HFF-Myc (cell line): ENCODE measurements at places on chromosomes 5 and 9.

DNA sequence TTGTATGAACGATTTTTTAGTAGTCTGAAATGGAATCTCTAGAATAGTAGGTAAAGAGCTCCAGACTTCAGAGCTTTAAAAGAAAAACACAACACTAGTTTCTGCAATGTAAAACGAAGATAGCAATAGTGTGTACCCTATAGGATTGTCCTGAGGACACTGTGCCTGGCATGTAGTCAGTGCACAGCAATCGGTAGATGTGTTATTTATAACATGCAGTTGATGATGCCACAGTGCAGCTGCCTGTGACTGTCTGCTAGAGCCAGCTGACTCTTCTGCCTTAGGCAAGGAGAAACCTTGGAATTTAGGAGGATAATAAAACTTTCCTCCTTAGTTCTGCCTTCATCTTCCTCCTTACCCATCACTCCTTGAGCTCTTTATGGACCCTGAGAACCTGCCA, 27.7 kb upstream of the TMOD1 start:
- DNase-seq: no peak

GRCh38 chr9:4235871-4236804, 63.7 kb downstream of the GLIS3 start:
- DNase-seq: peak; percentile 61

DNA sequence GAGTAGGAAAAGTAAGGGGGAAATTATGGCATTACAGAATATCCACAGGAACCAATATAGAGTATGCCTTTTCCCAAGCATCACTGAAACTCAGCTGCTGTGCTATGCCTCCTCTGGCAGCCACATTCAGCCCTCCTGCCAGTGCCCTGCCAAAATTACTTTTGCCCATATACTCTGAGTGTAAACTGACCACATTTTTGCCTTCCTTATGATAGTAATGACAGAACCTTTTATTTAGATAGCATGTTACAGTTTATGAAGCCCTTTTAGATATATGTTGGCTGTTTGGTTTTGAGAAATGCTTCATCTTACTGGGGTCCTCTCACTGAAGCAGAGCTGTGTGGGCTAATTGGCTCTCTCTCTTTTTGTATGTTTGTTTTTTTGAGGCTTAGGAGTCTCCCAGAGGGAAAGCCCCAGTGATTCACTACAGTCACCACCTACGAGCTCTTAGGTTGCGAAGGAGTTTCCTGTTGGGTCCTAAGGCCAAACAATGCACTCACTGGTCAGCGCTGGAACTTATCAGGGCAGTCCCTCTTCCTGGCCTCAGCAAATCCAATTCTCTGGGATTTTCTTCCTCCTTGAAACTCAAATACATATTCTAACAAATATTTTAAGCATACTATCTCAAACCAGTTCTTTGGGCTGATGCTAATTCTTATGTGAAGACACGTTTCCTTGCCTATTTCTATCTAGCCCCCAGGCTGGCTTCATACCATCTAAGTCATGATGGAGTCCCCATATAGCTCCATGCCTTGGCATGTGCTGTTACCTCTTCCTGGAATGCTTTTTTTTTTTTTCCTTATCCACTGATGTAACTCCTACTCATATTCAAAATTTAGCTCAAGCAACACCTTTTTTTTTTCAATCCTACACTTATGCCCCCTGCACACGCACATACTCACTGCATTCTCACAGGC, 3.7 kb downstream of the PHF24 start:
- DNase-seq: peak; percentile 7

GRCh38 chr9:110278080-110278707, 21.9 kb upstream of the TXN start:
- no peak for DNase-seq

DNA sequence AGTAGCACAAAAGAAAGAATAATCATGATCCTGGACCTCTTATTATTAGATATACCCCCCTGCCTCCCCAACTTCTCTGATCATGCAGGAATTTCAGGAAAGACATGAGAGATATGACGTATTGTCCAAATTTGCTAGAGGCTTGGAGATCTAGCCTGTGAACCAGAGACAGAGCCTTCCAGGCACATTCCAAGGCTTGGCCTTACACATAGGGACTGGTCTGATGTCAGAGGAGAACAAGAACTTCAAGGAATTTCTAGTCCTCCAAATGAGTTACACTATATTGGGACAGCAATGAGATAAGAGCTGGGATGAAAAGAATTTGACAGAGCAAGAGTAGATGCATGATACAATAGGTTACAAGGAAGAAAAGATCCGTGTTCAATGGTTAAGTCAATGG, 67.0 kb downstream of the MCTP1 start:
- no peak for DNase-seq

DNA sequence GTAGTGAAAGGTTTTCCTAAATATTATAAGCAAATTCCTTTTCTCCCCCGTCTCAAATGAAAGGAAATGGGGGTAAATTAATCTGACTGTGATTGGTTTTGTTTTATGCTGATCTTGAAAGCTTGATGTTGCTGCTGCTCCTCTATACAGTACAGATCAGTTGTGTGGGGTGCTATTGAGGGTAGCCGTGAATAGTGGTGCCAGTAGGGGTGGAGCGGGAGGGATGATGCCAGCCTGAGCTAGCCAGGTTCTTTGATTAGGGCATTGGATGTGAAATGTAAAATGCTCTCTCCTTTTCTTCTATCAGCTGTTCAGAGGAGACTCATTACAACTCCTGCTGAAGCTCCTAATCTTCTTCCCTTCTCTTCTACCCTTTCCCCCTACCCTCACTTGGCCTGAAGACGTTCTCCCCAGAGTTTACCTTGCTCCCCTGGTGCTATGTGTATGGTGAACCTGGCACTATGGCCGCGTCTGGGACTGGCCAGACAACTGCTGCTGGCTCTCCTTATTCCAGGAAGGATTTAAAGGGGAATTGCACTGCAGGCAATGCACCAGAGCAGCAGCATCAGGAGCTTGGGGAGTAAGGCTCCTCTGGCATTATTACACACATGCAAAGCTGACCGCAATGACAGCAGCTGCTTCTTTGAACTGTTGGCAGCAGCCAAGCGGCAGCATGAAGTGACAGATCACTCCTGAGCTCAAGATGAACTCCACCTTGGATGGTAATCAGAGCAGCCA, 566 bp downstream of the GPR21 start:
- DNase-seq: no peak
